Activated T-helper 1 cell treated with anti-CD3 and anti-CD28 coated beads, Interleukin-12 subunit alpha, Interleukin-12 subunit beta, Interleukin-2, Interleukin-4 antibody, amounts not matched to agents 30 ng/mL and 10 ng/mL and 1 ng/mL, durations not matched to agents 14 hours and 24 hours and 36 hours (primary cell): ENCODE measurements at places on chromosomes 3 and 15.

DNA sequence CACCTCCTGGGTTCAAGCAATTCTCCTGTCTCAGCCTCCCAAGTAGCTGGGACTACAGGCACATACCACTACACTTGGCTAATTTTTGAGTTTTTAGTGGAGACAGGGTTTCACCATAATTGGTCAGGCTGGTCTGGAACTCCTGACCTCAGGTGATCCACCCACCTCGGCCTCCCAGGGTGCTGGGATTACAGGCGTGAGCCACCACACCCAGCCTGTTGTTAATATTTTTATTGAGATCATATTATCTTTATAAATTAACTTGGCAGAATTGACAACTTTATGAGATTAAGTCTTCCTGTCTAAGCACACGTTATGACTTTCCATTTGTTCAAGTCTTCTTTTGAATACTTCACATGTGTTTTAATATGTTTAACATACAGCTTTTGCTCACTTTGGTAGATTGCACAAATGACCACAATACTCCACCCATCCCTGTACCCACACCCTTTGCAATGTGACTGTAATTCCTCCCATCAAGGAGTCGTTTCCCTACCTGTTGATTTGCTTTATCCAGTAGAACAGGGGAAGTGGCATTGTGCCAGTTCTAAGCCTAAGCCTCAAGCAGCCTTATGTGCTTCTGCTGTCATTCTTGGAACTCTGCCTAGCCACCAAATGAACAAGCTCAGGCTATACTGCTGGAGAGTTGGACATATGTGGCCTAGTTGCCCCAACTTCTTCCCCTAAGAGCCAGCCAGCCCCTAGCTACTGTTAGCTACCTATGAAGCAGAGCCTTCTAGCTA, 8.2 kb downstream of the XYLB start:
- H3K27ac ChIP-seq, result no peak overlapping the region
- H3K4me1 ChIP-seq, result no peaks in the 10 kb centered on the region
- H3K27me3 ChIP-seq, result no peaks in the 10 kb centered on the region
- no peak overlapping the region for H3K4me3 ChIP-seq
- no peak for DNase-seq

DNA sequence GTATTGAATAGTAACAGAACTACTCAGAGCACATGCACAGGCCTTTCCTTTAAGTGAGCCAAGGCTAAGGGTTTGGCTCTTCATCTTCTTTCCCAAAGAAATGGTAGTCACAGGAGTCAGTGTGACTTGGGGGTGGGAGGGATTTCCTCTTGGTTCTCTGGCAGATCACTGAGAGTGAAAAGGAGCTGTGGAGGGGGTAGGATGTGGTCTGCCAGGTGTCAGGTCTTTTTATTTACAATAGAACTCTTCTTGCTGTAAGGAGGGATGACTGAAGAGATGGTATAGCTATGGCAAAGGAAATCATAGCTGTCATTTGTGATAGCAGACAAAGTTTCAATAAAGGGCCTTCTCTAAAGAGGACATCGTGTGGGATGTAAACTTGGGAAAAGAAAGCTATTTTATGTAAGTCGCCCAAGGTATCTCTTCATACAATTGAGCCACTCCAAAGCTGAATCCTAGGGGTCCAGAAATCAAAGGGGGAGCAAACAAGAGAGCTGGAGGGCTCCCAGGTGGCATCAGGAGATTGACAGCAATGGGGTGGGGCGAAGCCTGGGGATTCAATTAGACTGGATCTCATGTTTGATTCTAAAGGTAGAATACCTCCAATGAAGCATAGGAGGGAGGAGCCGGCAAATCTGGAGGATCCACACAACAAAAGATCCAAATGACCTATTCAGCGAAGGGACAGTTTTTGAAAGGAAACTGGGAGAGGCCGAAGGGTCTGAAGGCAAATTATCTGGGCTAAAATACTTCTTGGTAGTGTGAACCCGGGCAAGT, 20.0 kb upstream of the CHD2 start:
- peak overlapping the region; percentile 97 for H3K27ac ChIP-seq
- H3K36me3 ChIP-seq, result peaks cover 16% of the 10 kb centered on the region
- DNase-seq, result no peak
- H3K4me1 ChIP-seq, result peaks cover 45% of the 10 kb centered on the region
- no peaks in the 10 kb centered on the region for H3K27me3 ChIP-seq

GRCh38 chr15:37081983-37082382, 18.4 kb downstream of the MEIS2 start:
- DNase-seq, result no peak
- no peak overlapping the region for H3K27ac ChIP-seq
- H3K27me3 ChIP-seq, result no peaks in the 10 kb centered on the region
- no peak overlapping the region for H3K4me3 ChIP-seq
- no peaks in the 10 kb centered on the region for H3K36me3 ChIP-seq
- H3K4me1 ChIP-seq, result no peaks in the 10 kb centered on the region

DNA sequence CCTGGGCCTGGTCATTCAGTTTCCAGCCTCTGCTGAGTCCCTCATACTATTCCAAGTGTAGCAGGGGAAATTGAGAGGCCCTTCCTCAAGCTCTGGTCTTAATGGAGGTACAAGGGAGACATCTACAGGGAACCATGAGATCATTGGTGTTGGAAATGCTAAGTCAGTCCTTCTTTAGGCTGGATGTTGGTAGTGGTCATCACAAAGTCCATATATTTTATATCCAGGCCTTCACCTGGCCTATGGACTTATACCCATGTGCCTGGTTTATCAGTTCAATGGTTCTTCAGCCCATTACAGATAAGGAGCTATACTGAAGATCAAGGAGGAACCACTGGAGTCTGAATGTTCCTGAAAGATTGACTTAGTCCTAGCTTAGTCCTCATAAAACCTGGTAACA, 135.0 kb downstream of the STAG1 start:
- H3K4me3 ChIP-seq, result no peak overlapping the region
- no peak overlapping the region for H3K27ac ChIP-seq
- DNase-seq, result no peak
- no peaks in the 10 kb centered on the region for H3K4me1 ChIP-seq
- H3K36me3 ChIP-seq, result peaks cover 8% of the 10 kb centered on the region

DNA sequence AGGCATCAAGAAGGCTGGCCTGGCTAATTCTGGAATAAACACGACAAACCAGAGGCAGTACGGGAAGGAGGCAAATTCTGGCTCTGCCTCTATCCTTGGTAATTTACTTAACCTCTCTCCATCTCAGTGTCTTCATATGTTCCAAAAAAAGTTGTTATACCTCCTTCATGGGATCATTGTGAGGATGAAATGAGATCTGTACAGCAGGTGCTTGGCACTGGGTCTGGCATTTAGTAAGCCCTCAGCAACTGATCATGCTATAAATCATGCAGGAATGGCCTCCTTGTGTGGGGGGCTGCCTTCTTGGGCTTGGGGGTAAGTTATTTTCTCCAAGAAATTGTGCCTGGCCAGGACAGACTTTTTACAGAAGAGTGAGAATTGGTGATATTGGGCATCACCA, 38.3 kb upstream of the TRA2B start:
- H3K36me3 ChIP-seq, result no peaks in the 10 kb centered on the region
- peaks cover 18% of the 10 kb centered on the region for H3K4me1 ChIP-seq
- H3K27ac ChIP-seq, result no peak overlapping the region
- peaks cover 29% of the 10 kb centered on the region for H3K27me3 ChIP-seq
- H3K4me3 ChIP-seq, result no peak overlapping the region

DNA sequence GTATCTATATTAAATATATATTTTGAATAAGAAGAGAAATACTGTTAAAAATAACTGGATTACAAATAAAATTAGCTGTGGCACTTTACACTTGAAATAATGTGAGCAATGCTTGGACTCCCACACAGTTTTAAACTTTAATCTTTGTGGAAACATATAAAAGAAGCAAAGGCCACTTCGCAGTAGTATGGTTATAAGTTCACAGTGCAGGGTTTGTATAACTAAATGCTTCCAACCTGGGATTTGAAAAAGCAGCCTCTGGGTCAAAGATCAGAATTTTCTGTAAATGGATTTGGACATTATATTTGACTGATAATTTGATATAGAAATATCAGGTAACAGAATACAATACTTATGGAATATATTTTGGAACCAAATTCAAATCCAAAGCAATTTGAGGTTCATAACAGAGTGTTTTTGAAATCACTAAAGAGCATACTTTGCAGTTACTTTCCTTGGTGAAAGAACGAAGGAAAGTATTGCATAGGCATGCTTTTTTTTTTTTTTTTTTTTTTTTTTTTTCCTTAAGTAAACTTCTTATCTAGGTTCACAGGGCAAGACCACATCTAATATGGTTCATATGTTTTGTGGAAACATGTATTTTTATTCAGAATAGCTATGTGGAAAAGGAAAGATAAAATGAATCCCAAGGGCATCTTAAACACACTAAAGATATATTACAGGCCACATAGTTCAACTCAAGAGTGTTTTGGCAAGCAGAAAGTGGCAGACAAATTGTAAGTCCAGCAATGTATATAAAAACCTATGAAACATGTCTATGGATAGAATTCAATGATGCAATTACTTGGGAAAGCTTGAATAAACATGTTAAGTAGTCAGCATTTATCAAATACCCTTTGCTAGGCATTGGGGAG, 47.1 kb upstream of the SGO1 start:
- peaks cover 4% of the 10 kb centered on the region for H3K4me1 ChIP-seq
- H3K4me3 ChIP-seq, result no peak overlapping the region
- H3K36me3 ChIP-seq, result no peaks in the 10 kb centered on the region
- no peak overlapping the region for H3K27ac ChIP-seq
- H3K27me3 ChIP-seq, result peaks cover 7% of the 10 kb centered on the region

DNA sequence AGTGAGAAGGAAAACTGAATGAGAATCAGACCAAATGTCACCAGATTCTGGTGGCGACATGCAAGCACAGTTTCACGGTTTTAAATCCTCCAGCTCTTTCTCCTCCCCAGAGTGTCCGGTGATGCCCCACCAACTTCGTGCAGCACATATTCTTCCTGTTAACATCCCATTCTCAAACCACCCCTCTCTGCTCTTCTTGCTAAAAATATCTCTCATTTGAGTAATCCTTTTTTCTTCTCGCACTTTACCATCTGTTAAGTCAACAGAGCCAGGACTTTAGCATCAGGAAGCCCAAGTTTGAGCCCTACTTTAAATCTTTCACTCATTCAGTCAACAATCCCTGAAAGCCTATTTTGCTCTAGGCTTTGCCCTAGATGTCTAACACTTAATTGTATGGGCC, 68.2 kb upstream of the VGLL4 start:
- peaks cover 6% of the 10 kb centered on the region for H3K27me3 ChIP-seq
- H3K27ac ChIP-seq, result no peak overlapping the region
- H3K4me1 ChIP-seq, result no peaks in the 10 kb centered on the region

- peak overlapping the region; percentile 1 for H3K27ac ChIP-seq
- no peak for DNase-seq
- no peak overlapping the region for H3K4me3 ChIP-seq
- H3K4me1 ChIP-seq, result peaks cover 22% of the 10 kb centered on the region
- no peaks in the 10 kb centered on the region for H3K36me3 ChIP-seq
Observed at GRCh38 chr3:114411190-114411668, 117.4 kb downstream of the TIGIT start.

GRCh38 chr3:64901522-64901885, 213.7 kb upstream of the ADAMTS9 start:
- DNase-seq, result no peak
- H3K27me3 ChIP-seq, result peaks cover 1% of the 10 kb centered on the region
- H3K27ac ChIP-seq, result no peak overlapping the region
- H3K4me3 ChIP-seq, result no peak overlapping the region

- no peak for DNase-seq
- no peaks in the 10 kb centered on the region for H3K36me3 ChIP-seq
- H3K4me3 ChIP-seq, result no peak overlapping the region
- no peaks in the 10 kb centered on the region for H3K27me3 ChIP-seq
- H3K27ac ChIP-seq, result no peak overlapping the region
Observed at GRCh38 chr3:116020495-116020894, 397.2 kb downstream of the GAP43 start.

- no peak overlapping the region for H3K4me3 ChIP-seq
- no peaks in the 10 kb centered on the region for H3K36me3 ChIP-seq
- DNase-seq, result no peak
Observed at GRCh38 chr3:144815655-144816054, 844.0 kb downstream of the DIPK2A start.

DNA sequence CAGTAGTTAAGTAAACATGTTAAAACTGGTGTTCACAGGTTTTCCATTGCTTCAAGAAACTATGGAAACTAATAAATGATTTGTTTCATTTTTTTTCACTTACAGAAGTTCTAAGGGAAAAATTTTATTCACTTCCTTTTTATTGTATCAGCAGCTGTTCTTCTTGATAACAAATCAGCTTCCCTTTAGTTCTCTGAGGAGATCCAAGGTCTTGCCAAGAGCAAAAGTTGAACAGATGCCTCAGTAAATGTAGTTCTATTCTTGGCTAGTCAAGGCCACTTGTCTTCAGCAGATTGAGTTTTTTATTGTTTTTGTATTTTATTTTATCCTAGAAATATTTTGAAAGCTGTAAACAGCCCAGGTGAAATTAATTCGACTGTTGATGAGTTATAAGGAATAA, 41.8 kb downstream of the KCNH8 start:
- H3K27ac ChIP-seq, result no peak overlapping the region
- H3K36me3 ChIP-seq, result no peaks in the 10 kb centered on the region
- no peak for DNase-seq
- H3K4me3 ChIP-seq, result no peak overlapping the region
- peaks cover 17% of the 10 kb centered on the region for H3K27me3 ChIP-seq
- peaks cover 5% of the 10 kb centered on the region for H3K4me1 ChIP-seq

GRCh38 chr3:117556646-117557407, 847.2 kb downstream of the TUSC7 start:
- no peaks in the 10 kb centered on the region for H3K36me3 ChIP-seq
- H3K4me3 ChIP-seq, result no peak overlapping the region
- H3K27me3 ChIP-seq, result no peaks in the 10 kb centered on the region
- H3K27ac ChIP-seq, result no peak overlapping the region

GRCh38 chr3:33130144-33130543, 16.3 kb downstream of the CRTAP start:
- H3K4me3 ChIP-seq, result no peak overlapping the region
- H3K4me1 ChIP-seq, result peaks cover 7% of the 10 kb centered on the region
- no peak overlapping the region for H3K27ac ChIP-seq
- no peaks in the 10 kb centered on the region for H3K27me3 ChIP-seq
- peaks cover 7% of the 10 kb centered on the region for H3K36me3 ChIP-seq

DNA sequence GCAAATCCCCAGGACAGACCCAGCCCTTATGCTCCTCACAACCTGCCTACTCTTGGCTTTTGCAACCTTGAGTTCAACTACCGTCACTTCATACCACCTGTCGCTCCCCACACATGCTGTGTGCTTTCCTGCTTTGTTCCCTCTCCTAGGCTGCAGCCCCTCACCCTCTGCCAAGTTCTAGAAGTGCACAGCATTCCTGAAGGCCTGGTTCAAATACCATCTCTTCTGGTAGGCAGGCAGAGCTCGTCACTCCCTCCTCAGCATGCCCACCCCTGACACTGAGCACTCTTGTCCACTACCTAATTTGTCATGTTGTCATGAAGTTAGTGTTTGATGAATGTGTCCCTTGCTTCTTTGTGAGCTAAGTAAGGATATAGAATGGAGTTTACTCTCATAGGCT, 129.6 kb downstream of the SEMA6D start:
- H3K27me3 ChIP-seq, result no peaks in the 10 kb centered on the region
- no peaks in the 10 kb centered on the region for H3K36me3 ChIP-seq
- DNase-seq, result no peak
- no peaks in the 10 kb centered on the region for H3K4me1 ChIP-seq

- peaks cover 43% of the 10 kb centered on the region for H3K4me1 ChIP-seq
- peaks cover 45% of the 10 kb centered on the region for H3K36me3 ChIP-seq
Observed at GRCh38 chr15:58594898-58595297, 154.6 kb downstream of the ADAM10 start.

GRCh38 chr3:18195836-18196235, 229.3 kb downstream of the SATB1 start:
- H3K27ac ChIP-seq, result no peak overlapping the region
- H3K36me3 ChIP-seq, result no peaks in the 10 kb centered on the region
- H3K4me3 ChIP-seq, result no peak overlapping the region
- H3K4me1 ChIP-seq, result no peaks in the 10 kb centered on the region
